SJSA1 (cell line): ENCODE measurements at places on chromosomes 7 and 10. TPM values are rescaled to one million over a fixed set of nuclear protein-coding genes. Genes with fewer than 3 reads are reported as not detected.
A peak's percentile ranks its signal among the peaks of the same experiment; 100 is the strongest.

GRCh38 chr10:62043421-62044021, 142.0 kb downstream of the ARID5B start:
- peak; percentile 78 for DNase-seq

GRCh38 chr10:32148864-32149251, 92.6 kb upstream of the KIF5B start:
- no peak for DNase-seq

GRCh38 chr10:110076559-110077318, 69.0 kb downstream of the ADD3 start:
- DNase-seq = no peak

DNA sequence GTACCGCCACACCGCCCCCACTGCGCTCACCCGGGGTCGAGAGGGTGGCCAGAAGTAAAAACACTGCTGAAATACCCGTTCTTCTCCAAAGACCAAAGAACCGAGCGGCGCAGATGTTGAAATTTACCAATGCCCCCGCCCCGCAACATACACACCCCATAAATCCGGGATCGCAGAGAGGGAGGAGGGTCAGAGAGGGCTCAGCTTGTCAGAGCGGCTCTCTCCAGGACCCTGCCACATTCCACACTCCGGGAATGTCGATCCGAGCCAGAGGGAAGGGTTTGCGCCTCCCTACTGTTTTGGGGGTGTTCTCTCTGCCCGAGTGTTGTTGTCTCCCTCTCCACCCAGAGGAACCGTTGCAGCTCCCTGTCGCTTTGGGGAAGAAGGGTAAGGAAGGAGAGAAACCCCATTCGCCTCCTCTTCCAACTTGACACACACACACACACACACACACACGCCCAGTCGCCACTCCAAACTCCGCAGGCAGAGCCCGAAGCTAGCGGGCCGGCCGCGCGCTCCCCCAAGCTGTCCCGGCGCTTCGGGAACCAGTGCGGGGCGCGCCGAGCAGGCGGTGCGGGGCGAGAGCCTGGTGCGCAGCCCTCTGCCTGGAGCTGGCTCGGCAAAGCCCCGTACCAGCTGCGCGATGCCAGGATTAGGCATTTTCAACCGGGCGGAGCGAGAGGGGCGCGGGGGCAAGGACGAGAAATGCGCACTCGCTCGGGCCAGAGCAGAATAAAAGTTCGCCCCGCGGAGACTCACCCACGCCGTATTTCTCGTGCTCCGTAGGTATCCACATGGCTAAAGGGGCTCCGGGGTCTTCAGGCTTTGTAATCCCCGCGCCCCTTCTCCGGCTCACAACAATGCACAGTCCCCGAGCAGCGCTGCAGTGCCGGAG, 609 bp downstream of the DOCK4 start:
- DNase-seq = no peak

DNA sequence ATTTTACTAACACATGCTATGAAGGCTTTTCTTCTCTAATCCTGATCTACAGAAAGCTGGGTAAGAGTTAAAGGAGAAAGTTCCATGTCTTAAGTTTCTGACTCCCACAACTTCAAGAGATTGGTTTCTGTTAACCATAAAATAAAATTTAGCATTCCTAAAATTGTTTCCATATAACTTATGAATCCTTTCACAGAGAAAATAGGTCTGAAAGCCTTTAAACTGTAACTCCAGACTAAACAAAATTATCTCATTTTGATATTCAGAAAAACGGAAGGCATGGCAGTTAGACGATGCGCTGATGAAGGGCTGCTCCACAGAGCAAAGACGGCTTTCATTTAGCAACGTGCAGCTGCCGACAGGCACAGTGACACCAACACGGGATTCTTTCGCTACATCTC, 133.3 kb downstream of the SLC25A13 start:
- no peak for DNase-seq

GRCh38 chr10:98076086-98076485, 45.7 kb upstream of the CRTAC1 start:
- no peak for DNase-seq

DNA sequence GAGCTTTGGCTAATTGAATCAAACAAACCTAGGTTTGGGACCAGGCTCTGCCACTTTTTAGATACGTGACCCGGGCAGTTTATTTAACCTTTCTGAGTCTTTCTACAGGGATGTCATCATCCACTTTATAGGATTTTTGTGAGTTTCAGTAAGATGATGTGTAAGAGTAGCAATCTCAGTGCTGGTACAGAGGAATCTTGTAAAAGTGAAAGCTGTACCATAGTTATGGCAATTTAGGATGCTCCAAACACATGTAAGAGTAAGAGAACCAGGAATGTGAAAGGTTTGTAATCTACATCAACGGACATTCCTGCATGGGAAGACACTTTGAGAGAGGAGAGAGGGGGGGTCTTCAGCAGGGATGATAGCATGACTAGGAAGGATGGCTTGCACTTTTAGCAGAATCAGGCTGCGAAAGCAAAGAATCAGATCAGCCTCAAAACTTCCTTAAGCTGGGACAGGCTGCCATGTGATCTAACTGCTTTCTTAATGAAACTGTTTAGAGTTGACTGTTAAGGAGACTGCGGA, 968 bp downstream of the NOLC1 start:
- DNase-seq = no peak

GRCh38 chr7:129908181-129908580, 44.6 kb downstream of the UBE2H start:
- no peak for DNase-seq

DNA sequence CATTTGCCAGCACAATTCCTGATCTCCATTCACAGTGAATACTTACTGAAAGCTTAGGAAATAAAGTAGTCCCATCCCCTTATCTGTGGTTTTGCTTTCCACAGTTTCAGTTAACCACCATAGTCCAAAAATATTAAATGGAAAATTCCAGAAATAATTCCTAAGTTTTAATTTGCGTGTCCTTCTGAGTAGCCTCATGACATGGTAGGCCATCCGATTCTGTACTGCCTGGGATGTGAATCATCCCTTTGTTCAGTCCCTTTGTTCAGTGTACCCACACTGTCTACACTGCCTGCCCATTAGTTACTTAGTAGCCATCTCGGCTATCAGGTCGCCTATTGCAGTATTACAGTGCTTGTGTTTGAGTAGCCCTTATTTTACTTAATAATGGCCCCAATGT, 14.2 kb downstream of the RAB11FIP2 start:
- no peak for DNase-seq

The LRRC18 gene
- not detected in 2 replicates for total RNA-seq

The WIPF3 gene
- total RNA-seq = not detected in 2 replicates

The C10orf143 gene
- 0.16 TPM in 1 of 2 replicates, not detected in the other for total RNA-seq

The PLAU gene
- 4.7 and 6.0 TPM in 2 replicates for total RNA-seq

The SRRM3 gene
- total RNA-seq = 0.24 TPM in 1 of 2 replicates, not detected in the other
